ENCODE measurements at places on chromosomes 12 and 14.

DNA sequence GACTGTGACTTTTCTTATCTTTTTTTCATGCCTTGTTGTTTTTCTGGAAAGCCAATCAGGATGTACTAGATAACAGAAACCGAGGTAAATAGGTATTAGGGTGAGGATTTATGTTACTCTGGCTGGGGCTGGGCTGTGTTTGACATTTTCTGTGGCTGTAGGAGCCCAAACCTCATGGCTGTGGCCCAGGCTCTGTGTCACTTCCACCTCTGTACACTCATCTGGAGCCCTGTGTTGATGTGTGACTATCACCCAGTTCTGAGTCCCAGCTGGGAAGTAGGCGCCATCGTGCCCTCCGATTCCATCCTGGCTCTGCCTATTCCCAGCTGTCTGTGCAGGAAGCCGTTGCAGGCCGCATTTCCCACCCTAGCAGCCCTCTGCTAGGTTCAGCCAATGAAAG, 1.6 kb upstream of the HHIPL1 start:
- no peak for DNase-seq

DNA sequence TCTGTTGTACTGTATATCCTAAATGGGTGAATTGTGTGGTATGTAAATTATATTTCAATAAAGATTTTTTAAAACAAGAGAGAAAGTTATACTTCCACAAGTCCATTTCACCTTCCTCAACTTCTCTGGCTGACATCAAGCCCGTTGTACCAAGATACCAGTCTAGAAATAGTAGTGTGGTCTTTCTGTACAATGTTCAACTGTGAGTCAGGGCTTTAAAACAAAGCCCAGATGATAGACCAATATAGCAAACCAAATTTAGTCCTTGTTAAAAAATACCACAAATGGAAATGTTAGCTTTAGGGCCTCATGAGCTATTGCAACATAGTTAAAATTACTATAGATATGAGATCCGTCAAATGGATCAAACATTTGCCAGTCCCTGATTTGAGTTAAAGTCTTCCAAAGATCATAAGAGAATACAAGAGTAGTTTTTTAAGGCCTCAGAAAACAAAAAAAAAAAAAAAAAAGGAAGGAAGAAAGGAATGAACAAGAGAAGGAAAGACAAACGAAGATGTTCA, 49.0 kb upstream of the EGLN3 start:
- no peak for DNase-seq

DNA sequence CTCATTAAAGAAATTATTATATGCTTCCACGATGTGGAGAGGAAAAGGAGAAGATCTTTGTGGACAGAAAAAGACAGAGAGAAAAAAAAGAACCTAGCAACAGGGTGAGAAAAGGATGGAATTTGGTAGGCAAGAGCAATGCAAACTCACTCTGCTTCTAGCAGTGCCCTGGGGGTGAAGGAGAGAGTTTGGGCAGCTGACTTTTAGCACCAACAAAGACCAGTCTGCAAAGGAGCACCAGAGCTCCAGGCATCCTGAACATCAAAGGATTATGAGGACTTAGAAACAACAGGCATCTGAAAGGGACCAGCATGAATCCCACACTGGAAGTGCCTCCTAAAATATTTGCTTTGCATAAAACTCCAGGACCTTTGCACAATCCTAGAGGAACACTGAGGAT, 32.8 kb upstream of the RERG start:
- no peak for DNase-seq

GRCh38 chr12:130513556-130513955, 175.9 kb downstream of the PIWIL1 start:
- DNase-seq, result no peak

DNA sequence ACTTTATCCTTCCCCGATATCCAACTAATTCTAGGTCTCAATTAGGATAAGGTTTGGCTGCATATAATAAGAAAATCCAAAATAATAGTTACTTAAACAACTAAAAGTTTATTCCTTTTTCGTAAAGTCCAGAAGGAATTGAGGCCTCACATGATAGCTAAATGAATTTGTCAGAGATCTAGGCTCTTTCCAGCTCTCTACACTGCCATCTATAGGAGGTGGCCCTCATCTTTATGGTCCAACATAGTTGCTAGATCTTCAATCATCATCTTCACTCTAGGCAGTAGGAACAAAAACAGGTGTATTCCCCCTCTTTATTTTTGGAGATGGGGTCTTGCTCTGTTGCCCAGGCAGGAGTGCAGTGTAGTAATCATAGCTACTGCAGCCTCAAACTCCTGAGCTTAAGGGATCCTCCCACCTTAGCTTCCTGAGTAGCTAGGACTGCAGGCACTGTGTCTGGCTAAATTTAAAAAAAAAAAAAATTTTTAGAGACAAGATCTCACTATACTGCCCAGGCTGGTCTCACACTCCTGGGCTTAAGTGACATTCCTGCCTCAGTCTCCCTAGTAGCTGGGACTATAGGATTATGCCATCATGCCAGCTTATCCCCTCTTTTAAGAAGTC, 46.5 kb upstream of the SAV1 start:
- DNase-seq, result no peak

DNA sequence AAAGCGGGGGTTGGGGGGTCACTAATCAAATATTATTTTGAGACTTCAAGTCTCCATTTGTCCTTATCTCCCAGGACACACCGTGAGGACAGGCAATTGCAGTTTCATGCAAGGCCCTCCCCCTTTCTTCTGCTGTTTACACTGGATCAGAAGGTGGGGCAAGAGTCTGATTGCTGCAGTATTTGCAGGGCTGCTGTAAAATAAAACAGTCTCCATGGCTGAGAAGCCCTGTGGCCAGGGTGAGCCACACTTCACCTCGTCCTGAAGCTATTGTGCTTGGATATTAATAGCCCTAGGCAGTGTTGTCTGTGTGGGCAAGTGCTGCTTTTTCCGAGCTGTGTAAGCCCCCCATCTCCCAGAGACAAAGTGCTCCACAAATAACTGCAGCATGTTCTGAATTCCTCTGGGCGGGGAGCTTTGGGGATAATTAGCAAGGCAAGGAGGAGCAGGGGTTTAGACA, 187.4 kb upstream of the NTF3 start:
- DNase-seq, result no peak

GRCh38 chr12:75139196-75139595, 70.4 kb downstream of the KCNC2 start:
- DNase-seq, result no peak

GRCh38 chr12:121787063-121788025, 6.1 kb downstream of the RHOF start:
- DNase-seq, result no peak

- no peak for DNase-seq
Measured at GRCh38 chr14:66295386-66295785, 190.8 kb upstream of the CCDC196 start.

- no peak for DNase-seq
Measured at GRCh38 chr14:65941091-65941490, 528.6 kb downstream of the FUT8 start.
